NCI-H1436 treated with DMSO at 0.1 percent for 48 hours (cell line): ENCODE measurements at places on chromosomes 5 and 9.
A peak's percentile ranks its signal among the peaks of the same experiment; 100 is the strongest.

GRCh38 chr9:107316795-107317661, 33.9 kb downstream of the RAD23B start:
- no peak for DNase-seq

DNA sequence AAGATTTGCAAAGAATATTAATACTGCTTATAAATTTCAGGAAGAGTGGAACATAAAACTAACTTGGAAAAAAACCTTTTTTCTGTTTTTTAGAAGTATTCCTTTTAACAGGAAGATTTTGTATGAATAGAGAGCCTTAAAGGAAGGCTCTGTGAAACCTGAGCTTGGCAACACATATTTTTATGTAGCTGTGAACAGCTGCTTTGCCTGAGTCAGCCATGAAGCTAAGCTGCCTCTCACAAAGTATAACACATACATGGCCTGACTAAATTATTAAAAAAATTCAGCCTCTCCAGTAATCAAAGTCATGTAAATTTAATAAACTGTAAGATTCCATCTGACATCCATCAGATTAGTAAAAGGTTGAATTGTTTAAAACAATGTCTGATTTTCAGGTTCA, 547.5 kb downstream of the ELAVL2 start:
- no peak for DNase-seq

DNA sequence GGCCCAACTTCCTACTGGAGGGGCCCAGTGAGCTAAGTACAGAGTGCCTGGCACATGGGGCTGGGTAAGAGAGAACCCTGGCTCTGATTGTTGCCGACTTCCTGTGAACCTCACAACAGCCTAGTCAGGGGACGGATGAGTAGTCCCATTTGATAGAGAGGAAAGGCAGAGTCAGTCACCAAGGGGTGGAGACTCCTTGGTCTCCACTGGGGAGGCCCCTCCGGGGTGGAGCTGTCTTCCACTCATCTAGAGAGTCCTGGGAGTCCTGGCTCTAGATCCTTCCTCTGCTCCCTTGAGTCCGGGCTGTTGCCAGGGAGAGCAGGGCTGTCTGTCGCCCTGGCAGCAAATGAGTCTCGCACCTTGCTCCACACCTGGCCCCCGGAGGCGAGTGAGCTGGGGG, 8.0 kb downstream of the GRK6 start:
- no peak for DNase-seq

- DNase-seq, result no peak
Observed at GRCh38 chr5:160493806-160494338, 72.2 kb downstream of the PTTG1 start.

DNA sequence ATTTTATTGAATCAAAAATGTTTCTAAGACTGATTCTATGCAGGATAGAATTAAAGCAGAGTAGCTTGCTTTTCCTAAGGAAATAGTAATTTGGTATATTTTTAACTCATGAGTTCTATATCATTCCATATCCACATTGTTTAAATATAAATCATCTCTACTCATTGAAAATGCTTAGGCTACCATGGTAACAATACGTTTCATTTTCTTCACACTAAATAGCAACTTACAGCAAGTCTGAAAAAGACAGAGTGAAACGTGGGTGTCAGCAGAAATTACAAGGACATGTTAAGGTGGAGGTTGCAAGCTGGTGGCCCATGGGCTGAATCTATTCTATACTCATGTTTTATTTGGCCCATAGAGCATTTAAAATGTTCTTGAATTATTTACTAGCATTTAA, 487.9 kb downstream of the ARHGEF28 start:
- no peak for DNase-seq

GRCh38 chr9:36818965-36819870, 214.8 kb downstream of the PAX5 start:
- DNase-seq, result peak; percentile 32

- DNase-seq, result no peak
Observed at GRCh38 chr9:106072421-106072820, 378.1 kb downstream of the TMEM38B start.

DNA sequence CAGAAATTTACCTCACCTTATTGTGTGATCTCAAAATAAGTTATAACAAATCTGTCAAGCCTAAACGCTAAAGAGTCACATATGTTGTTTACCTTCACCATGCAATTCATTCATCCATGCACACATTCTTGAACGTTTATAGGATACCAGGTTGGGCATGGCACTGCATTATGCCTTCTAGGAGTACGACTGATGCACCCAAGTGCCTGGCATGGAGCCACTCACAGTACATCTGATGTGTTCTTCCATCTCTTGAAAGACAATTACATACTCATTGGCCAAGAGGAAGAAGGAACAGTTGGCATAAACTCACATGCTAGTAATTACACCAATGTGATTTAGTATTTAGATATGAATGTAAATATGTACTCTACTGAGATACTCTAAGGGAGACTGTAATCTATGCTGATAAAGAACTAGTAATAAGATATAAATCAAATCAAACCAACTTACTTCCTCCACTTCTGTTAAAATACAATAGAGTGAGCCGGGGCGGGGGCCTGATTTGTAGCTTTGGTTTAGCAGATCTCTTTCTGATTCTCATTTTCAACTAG, 90.7 kb downstream of the LPAR1 start:
- DNase-seq, result peak; percentile 11

DNA sequence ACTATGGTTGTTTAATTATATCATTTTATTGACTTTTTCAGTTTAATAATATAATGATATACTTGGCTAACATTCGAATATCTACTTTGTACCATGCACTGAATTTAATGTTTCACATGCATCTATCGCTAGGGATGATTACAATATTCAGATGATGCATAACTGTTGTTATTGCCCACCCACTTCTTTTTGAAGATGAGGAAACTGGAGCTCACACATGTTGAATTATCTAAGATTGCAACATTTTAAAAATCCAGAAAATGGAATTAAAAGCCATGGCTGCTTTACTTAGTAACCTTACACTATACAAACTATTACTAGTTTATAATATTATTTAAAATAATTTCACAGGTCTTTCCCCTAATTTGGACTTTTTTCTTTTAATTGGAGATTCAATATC, 171.7 kb downstream of the TLR4 start:
- no peak for DNase-seq

DNA sequence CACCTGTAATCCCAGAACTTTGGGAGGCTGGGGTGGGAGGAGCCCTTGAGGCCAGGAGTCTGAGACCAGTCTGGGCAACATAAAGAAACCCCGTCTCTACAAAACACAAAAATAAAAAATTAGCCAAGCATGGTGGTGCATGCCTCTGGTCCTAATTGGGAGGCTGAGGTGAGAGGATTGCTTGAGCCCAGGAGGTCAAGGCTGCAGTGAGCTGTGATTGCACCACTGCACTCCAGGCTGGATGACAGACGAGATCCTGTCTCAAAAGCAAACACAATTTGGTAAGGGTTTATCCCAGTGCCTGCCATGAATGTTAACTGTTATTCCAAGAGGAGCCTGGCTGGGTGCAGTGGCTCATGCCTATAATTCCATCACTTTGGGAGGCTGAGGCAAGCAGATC, 71.1 kb downstream of the LHX2 start:
- DNase-seq, result no peak

- DNase-seq, result no peak
Observed at GRCh38 chr5:180792965-180793287, 9.7 kb downstream of the MGAT1 start.

DNA sequence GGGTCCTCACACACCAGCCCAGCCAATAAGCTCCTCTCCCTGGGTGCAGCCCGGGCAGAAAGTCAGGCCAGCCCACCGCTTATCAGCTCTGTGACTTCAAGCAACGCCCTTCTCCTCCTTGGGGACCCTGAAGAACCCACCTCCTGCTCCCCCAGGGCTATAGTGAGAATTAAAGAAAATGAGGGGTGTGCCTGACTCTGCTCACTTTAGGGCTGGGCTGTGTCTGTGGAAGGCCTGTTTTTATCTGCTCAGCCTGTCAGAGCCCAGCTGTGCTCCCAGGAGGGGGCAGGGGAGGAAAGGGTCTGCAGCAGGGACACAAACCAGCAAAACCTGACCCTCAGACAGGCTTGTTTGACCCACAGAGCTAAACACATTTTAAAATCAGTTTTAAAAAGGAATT, 3.9 kb downstream of the GPRIN1 start:
- DNase-seq, result no peak

GRCh38 chr9:112069318-112070169, 105.6 kb downstream of the SUSD1 start:
- DNase-seq, result no peak

DNA sequence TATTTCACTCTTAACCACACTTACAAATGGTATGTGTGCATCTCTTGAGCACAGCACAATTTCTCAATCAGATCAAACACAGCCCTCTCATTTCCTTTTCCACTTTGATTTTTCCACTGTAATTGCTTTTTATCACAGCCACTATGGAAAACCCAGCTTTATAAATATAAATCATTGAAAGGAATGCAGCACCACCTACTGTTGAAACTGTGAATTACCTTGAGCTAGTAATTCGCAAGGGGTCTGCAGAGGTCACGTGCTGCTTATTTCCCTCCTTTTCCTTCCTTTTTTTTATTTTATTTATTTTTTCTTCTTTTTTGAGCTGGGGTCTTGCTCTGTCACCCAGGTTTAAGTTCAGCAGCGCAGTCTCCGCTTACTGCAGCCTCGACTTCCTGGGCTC, 76.9 kb downstream of the CDH6 start:
- no peak for DNase-seq

DNA sequence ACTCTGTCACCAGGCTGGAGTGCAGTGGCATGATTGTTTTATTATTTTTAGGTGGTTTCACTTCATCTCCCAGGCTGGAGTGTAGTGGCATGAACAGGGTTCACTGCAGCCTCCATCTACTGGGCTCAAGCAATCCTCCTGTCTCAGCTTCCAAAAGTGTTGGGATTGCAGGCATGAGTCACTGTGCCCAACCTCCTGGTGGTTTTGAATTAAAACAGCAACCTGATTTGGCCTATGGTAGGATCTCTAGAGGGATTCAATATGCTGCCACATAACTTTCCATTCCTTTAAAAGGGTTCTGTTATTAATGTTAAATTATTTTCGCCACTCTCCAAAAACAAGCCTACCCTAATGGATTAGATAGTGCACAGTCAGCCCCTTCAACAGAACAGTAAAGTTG, 9.9 kb upstream of the HSPA4 start:
- DNase-seq, result no peak

DNA sequence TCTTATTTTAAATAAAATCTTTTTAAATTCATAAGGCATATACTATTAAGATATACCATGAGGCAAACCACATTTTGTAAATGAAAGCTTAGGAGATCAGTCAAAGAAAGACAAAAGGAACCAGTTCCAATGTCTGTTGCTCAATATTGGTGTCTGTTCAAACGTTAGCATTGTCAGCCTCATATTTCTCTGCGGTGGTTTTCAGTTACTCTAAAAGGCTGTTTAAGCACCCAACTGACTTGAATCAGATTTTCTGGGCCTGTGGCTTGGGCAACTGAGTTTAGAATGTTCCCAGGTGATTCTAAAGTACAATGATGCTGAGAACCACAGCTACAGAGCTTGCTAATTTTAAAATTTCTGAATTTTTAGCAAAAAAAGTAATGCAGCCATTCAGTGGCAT, 166.3 kb upstream of the KIF2A start:
- no peak for DNase-seq

DNA sequence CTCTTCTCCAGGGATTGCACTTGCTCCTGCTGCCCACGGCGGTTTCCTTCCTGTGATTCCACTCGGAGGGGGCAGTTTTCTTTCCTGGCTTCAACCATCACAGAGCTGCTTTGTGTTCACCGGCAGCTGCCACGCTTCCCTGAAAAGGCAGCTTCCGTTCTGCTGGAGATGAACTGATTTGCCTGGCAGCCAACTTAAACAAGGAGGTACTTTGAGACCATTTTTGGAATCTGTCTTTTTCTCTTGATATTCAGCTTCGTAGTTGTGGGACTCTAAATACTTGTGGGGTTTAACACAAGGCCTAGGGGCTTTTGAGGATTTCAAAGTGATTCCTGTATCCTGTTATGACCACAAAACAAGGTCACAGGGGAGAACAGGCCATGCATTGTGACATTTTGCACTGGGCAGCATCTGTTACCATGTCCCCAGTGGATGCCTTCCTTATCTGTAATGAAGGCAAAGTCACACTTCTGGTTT, 192.0 kb downstream of the MTRR start:
- DNase-seq, result no peak

- DNase-seq, result no peak
Observed at GRCh38 chr5:149883550-149883949, 61.0 kb downstream of the PDE6A start.

GRCh38 chr5:117568622-117569021, 994.0 kb upstream of the SEMA6A start:
- DNase-seq, result no peak

GRCh38 chr5:93342563-93343061, 238.4 kb downstream of the NR2F1-AS1 start:
- DNase-seq, result no peak

DNA sequence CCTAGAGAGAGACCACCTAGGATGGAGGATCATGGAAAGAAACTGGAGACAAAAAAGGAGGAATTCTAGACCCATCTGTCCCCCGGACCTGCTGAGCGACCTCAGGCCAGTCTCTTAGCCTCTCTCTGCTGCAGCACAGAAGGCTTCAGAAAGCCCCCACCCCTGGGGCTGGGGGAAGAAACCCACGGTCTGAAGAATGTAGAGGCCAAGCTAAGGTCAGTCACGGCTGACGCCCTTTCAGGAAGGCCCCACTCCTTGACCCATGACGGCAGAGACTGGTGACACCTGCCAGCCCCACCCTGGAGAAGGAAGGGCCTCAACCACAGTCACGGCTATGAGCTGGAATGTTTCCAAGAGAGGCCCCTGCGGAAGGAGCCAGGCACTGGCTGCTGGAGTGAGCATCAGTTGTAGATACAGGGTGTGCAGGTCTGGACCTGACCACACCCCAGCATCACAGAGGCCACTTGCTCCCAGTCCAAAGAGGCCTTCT, 120.5 kb upstream of the BOD1 start:
- no peak for DNase-seq

DNA sequence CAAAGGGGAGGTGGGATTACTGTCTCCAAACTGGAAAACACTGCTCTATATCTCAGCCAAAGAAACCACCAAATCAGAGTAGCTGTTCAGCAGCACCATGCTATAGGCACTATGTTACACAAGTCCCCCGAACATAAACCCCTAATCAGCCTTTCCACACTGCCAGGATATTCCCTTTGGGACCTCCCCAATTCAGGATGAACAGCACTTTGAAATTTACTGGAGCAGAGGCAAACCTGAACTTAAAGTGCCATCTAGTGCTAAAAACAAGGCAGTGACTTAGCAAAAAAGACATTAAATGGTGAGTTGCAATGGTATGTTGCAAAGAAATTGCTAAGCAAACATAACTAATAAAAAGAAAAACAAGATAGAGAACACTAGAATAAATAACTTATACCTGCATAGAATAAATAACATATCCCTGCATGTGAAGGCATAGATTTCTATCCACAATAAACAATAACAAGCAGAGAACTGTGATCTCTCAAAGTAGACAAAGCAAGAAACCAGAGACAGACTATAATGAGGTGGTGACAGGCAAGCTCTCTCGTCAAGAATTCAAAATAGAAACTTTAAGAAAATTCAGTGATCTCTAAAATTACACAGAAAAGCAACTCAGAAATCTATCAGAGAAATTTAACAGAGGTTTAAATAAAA, 584.4 kb upstream of the ACO1 start:
- no peak for DNase-seq

- no peak for DNase-seq
Observed at GRCh38 chr5:118687100-118687499, 301.2 kb downstream of the DTWD2 start.
